ENCODE measurements at places on chromosomes 16 and 17.

DNA sequence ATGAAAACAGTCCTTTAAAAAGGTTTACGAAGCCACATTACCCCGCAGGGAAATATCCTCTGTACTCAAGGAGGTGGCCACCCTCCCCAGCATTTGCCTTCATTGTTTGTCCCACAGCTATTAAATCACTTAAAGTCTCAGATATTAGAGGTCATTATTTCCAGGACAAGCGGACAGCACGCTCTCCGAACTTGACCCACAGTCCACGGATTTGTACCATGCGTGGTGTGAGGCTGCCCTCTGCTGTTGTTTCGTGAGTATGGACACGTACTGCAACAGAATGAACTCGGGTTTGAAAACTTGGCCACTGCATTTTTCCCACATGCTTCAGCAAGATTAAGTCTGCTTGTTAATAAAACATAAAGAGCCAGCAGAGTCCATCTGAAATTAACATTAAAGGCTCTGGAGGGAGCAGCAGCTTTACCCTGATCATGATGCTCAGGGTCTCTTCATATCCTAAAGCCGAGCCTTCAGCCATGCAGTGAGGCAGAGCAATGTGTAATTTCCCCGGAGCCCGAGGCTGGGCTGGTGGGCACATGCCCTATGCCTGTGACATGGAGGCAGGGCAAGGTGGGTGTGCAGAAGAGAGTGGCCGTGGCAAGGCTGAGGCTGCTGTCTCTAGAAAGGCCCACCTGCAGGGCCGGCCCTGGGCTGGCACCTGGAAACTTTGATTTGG lies 19.7 kb downstream of the MEAK7 start:
- peak; percentile 56 for DNase-seq

DNA sequence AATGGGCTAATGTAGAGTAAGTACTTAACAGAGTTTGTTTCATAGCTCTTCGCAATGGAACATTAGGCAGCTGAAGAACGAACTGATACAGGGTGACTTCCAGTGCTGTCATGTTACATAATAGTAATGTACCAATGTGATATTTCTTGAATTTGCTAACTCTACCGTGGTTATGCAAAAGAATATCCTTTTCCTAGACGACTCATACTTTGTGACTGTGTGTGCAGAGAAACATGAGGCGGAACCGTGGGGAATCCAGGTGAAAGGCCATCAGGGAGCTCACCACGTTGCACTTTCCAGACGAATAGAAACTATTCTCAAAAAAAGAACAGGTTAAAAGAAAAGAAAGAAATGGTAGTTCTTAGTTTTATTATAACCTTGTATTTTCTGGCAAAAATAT lies 13.2 kb downstream of the NOB1 start:
- DNase-seq: no peak

- no peak for DNase-seq
Observed at GRCh38 chr16:81784072-81784795, 5.1 kb downstream of the PLCG2 start.

- no peak for DNase-seq
Observed at GRCh38 chr17:44000141-44000860, 4.1 kb upstream of the NAGS start.

- DNase-seq: peak; percentile 100
Observed at GRCh38 chr17:78383725-78384471, 5.4 kb downstream of the PGS1 start.

GRCh38 chr17:58344791-58345157 lies 7.2 kb downstream of the SUPT4H1 start:
- no peak for DNase-seq

DNA sequence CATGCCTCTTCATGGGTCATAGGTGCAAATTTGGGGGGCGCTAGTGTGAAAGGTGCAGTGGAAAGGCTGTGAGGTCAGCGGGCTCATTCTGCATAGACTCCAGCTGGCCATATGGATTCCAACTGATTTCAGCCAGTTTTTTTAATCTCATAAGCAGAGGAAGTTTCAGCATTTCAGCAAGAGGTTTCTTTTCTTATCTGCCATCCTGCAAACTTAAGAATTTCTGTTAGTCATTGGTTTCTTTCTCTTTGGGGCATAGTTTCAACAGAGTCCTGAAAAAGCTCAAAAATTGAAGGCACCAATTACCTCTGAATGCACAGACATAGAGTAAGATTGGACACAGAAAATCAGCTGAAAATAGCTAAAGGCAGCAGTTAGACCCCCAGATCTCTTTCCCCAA lies 16.2 kb upstream of the ALOX15 start:
- no peak for DNase-seq

DNA sequence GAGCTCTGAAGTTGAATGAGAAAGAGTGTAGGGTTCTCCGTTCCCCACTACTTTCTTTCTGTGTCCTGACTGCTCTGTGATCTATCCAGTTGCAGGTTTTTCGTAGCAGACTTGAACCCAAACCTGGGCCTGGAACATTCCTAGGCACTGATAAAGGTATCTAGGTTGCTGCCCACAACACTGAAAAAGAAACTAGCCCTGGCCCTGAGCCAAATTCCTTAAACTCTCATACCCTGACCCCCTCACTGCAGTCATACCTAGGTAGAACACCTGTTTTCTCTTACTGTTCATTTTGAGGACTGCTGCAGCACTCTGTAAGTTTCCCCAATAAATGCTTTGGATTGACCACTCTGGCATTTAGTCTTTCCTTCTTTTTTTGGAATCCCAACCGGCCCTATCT lies 5.4 kb downstream of the HYDIN start:
- DNase-seq: no peak

GRCh38 chr16:48164907-48165715 lies 9.3 kb upstream of the ABCC12 start:
- peak; percentile 58 for DNase-seq

GRCh38 chr17:48751733-48752398 lies 23.3 kb upstream of the HOXB13 start:
- DNase-seq: no peak

GRCh38 chr17:36671144-36671543 lies 69.8 kb downstream of the MRM1 start:
- DNase-seq: no peak

- DNase-seq: no peak
Observed at GRCh38 chr16:88807142-88807625, 3.6 kb downstream of the CDT1 start.

GRCh38 chr16:75908331-75909117 lies 182.2 kb upstream of the CPHXL start:
- no peak for DNase-seq

Data from AG10803 (cell line).